Epithelial cell of prostate (primary cell): ENCODE measurements at places on chromosomes 7 and 10.

- peak; percentile 43 for DNase-seq
These were observed 101.6 kb downstream of the CUL2 start for GRCh38 chr10:34988397-34989067.

- DNase-seq, result no peak
These were observed 89.4 kb downstream of the C10orf105 start for GRCh38 chr10:71630168-71630567.

DNA sequence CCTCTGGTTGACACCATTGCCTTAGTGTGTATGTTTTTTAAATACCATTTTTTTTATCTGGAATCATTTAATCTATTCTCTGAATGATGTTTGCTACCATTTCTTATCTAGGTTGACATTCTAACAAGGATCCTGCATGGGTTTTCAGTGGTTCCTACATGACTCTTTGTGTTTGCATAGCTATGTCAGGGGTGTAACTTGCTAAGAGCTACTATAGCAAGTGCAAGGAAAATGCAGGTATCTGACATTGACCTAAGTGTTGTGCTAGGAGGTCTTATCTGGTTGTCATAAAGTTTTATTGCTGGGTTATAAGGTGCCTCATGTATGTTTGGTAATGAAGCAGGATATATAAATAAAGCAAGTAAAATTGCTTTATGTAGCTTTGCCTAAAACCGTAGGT, 183.2 kb downstream of the PLXDC2 start:
- no peak for DNase-seq

DNA sequence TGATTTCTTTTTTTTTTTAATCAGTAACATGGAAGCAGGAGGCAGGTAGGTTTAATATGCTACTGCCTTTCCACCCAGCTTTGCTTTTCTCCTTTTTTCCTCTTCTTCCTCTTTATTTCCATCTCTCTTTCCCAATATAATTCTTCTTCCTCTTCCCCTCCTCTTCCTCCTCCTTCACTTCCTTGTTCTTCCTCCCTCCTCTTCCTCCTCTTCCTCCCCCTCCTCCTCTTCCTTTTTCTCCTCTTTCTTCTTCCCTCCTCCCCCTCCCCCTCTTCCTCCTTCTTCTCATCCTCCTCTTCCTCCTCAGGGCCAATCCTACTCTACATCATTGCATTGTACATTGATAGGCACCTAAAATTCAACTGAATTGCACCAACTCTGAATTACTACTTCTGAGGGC, 11.4 kb downstream of the ZNF503 start:
- no peak for DNase-seq

DNA sequence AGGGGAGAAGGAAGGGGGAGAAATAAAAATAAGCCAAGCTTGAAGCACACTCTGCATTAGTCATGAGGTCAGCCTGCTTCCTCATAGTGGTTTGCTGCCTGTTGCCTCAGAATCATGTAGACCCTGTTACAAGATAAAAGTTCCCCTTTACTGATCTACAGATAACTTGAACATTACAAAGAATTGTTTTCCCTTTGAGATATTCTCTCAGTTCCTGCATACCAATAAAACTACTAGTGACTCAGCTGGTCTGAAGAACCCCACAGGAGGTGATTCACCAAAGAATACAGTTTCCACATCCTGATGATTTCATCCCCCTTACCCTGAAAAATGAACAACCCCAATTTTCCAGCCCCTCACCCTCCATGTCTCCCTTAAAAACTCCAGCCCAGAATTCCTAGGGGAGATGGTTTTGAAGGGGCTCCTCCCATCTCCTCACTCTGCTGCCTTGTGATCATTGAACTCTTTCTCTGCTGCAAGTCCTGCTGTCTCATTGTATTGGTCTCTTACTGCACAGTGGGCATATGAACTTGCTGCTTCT, 31.5 kb upstream of the NRP1 start:
- DNase-seq, result peak; percentile 85

GRCh38 chr7:35823440-35823839, 22.6 kb downstream of the SEPTIN7 start:
- DNase-seq, result no peak

- DNase-seq, result no peak
These were observed 2.7 kb upstream of the EN2 start for GRCh38 chr7:155455132-155455693.

- no peak for DNase-seq
These were observed 185.4 kb upstream of the PFKP start for GRCh38 chr10:2881720-2882620.

DNA sequence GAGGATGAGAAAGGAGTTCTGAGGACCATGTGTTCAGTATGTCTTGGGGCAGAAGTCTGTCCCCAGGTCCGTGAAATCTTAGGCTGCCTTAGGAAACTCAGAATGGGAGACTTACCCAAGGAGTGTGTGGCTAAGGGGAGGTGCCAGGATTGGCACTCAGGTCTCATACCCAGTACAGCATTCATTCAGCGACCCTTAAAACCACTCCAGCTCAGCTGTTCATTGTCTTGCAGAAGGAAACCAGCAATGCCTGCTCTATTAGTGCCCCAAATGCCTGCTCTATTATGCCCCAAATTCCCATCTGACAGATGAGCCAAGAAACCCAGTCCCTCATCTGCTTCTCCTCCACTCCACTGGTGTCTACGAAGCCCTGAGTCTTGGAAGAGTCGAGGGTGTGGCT, 147.8 kb downstream of the NEURL1 start:
- DNase-seq, result no peak

DNA sequence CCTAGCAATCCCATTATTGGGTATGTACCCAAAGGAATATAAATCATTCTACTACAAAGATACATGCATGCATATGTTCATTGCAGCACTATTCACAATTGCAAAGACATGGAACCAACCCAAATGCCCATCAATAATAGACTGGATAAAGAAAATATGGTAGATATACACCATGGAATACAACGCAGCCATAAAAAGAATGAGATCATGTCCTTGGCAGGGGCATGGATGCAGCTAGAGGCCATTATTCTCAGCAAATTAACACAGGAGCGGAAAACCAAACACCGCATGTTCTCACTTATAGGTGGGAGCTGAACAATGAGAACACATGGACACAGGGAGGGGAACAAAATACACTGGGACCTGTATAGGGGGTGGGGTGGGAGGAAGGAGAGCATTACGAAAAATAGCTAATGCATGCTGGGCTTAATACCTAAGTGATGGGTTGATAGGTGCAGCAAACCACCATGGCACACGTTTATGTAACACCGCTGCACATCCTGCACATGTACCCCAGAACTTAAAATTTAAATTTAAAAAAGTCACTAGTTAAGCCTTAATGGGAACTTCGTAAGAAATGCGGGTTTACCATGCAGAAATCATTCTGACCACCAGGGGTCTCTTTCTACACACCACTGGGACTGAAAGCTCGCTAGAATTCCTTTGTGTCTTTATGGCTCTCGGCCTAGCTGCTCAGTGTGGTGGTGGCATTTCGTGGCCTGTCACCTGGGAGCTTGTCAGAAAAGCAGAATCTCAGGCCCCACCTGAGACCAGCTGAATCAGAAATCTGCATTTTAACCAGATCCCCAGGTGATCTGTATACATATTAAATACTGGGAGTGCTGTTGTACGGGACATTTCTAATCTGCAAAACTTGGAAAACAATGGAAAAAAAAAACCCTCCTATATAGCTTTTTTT, 9.5 kb downstream of the ANKRD1 start:
- no peak for DNase-seq

DNA sequence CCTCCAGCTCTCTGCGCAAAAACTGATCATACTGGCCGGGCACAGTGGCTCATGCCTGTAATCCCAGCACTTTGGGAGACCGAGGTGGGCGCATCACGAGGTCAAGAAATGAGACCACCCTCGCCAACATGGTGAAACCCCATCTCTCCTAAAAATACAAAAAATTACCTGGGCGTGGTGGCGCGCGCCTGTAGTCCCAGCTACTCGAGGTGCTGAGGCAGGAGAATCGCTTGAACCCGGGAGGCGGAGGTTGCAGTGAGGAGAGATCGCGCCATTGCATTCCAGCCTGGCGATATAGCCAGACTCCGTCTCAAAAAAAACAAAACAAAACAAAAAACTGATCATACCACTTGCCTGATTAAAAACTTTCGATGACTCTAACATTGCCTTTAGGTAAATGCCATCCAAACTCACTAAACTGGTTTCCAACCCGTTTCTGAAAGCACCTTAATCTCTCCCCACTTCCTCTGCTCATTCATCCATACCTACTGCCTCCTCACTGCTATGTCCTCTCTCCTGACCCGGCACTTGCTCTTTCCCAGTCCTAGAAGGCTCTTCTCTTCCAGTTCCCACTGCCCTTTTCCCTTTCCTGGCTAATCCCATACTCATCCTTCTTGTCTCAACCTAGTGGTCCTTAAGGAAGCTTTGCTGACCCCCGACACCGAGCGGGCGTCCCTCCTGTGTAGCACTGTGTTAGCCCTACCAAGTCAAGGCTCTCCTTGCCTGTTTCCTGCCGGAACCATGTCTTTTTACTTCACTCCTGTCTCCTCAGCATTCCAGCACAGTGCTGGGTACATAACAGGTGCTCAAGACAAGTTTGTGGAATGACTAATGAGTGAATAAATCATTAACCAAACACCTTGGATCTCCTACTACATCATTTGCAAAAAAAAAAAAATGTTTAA, 686 bp upstream of the MIOS start:
- DNase-seq, result peak; percentile 64

DNA sequence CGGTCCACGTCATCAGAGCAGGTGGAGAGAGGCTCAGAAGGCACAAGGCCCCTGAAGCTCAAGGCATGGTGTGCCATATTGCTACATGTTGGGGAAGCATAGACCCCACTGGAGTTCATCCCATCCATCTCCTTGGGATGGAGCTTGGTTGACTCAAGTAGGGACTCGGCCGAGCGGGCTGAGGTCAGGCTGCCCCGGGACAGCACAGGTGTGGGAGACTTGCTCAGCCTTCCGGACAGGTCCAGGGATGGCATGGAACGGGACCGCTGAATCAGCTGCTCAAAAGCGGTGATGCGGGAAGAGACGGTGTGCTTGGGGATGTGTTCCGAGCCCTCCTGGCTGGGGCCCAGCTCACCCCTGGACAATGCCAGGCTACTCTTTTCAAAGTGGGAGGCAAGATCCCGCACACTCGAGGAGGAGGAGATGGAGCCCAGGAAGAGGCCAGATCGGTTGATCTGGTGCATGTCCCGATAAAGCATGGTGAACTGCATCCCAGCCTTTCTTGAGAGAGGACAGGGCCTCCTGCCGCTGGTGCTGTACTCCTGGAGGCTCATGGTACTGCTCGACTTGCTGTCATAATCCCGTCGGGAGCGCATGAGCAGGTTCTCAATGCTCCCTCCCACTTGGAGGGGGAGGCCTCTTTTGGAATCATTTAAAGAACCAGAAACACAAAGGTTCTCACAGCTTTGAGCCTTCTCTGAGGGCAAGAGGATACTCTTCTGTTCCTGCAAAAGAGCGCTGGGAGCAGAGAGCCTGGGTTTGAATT, 65.6 kb upstream of the PDLIM1 start:
- no peak for DNase-seq

- no peak for DNase-seq
These were observed 19.0 kb upstream of the CLDN4 start for GRCh38 chr7:73811760-73812168.

GRCh38 chr10:113680190-113681111, 739 bp downstream of the CASP7 start:
- DNase-seq, result peak; percentile 40

- no peak for DNase-seq
These were observed 176.2 kb downstream of the PRKAG2 start for GRCh38 chr7:151700586-151701165.

- DNase-seq, result no peak
These were observed 5.6 kb upstream of the ZNF518A start for GRCh38 chr10:96124230-96125141.

GRCh38 chr7:135335628-135336139, 102.0 kb downstream of the STRA8 start:
- peak; percentile 98 for DNase-seq

DNA sequence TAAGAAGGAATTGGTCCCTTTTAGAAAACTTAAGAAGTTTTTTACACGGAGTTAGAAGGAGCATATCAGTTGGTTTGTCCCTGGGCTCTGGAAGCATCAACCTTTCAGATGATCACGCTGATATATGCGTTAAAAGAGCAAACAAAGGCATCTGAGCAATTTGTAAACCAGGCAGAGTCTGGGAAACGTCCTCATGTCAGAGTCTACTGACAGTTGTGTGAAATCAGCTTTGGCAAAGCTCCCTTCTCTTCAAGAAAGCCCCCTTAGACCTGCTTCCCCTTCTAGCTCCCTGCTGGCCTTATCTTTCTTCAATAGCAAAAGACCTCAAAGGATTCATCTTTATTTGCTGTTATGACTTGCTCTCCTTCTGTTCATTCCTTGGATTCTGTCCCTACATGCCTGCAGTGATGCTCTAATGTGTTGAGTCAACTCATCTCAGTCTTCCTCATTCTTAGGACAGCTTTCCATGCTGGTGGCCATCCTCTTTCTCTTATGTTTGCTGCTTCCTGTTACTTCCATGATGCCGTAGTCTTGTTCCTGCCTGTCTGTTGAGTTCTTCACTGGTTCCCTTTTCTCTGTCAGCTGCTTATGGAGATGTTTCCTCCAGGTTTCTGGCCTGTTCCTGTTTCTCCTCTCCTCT, 106.5 kb upstream of the BMPER start:
- DNase-seq, result peak; percentile 71

DNA sequence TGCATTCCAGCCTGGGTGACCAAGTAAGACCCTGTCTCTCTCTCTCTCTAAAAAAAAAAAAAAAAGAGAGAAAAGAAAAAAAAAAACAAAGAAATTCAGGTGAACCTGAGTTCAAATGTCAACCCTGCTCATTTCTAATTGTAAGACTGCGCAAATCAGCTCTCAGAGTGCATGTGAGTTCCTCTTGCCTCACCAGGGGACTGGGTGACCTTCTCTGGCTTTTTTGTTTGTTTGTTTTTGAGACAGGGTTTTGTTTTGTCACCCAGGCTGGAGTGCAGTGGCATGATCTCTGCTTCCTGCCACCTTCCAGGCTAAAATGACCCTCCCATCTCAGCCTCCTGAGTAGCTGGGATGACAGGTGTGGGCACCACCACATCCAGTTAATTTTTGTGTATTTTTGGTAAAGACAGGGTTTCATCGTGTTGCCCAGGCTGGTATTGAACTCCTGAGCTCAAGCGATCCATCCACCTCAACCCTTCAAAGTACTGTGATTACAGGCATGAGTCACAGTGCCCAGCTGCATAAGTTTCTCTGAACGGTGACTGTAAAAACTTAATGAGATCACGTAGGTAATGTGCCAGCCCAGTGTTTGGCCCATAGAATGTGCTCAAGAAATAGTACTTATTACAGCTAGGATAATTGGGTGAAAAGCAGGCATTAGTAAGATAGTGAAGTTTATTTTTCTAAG, 45.3 kb upstream of the BAMBI start:
- peak; percentile 8 for DNase-seq

- no peak for DNase-seq
These were observed 234.7 kb downstream of the BMPER start for GRCh38 chr7:34140066-34140465.

- peak; percentile 56 for DNase-seq
These were observed 10.9 kb downstream of the PWWP2B start for GRCh38 chr10:132407846-132408278.

GRCh38 chr10:27319752-27320431, 79.3 kb upstream of the ACBD5 start:
- DNase-seq, result peak; percentile 27

GRCh38 chr7:116353647-116354046, 143.3 kb downstream of the TES start:
- no peak for DNase-seq
